ENCODE measurements at places on chromosomes 1 and 21.

DNA sequence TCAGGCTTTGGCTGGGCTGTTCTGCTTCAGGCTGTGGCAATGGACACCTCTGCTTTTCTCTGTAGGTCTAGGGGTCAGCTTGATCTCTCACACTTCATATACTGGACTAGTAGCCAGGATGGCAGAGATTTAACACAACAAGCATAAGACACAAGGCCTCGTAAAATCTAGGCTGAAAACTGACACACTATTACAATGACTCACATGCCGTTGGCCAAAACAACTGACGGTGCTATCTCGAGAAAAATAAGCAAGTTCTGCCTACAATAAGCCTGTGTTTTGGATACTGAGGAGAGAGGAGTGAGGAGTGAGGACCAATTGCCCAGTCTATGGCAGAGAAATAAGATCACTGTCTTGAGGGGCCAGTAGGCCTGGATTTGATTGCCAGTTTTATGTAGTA, 840.7 kb upstream of the ADAMTS5 start:
- DNase-seq = no peak

- DNase-seq = no peak
Measured at GRCh38 chr1:95168761-95169351, 51.7 kb downstream of the TLCD4 start.

DNA sequence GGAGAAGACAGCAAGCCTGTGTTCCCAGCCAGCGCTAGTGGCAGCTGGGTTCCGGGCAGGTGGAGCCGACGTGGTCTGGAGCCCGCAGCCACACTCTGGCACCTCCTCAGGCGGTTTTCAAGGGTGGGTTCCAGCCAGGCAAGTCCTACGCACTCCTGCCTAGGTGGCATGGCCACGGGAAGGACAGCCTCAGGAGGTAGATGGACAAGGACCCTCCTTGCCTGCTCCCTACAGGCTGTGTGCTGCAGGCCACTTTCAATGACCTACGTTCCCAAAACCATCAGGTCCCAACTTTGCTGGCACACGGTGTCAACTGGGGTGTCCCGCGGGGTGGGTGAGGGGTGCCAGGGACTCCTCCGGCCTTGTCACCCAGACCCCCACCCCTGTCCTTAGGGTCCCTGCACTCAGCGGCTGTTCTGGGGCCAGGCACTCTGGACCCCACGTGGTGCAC, 6.7 kb upstream of the PTGER3 start:
- DNase-seq = no peak

DNA sequence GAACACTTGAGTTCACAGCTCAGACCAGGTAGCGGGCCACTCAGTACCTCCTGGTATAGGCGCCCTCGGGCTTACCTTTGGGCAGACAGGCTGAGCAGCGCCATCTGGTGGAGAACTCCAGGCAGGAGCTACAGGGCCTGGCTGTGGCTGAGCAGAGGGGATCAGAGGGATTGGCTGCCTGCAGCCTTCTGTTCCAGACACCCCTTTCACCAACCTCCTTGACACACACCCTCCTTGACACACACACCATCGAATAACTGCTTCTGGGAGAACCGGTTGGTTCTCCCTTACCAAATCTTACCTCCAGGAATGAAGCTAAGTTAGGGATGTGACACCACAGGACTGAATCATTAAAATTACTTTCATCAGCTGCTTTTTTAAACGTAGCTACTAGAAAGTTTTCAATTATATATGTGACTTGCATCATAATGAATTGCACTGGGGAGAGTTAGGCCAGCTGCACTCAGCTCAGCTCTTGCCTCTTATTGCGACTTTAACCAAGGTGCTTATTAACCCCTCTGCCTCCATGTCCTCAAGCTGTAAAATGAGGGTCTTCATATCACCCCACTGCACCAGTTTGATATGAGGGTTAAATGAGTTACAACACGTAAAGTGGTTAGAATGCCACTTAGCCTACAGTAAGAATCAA, 6.6 kb downstream of the LIN28A start:
- peak; percentile 67 for DNase-seq

GRCh38 chr1:230208619-230209261, 141.7 kb downstream of the GALNT2 start:
- no peak for DNase-seq

GRCh38 chr21:45889961-45890360, 91.6 kb upstream of the COL6A1 start:
- no peak for DNase-seq

DNA sequence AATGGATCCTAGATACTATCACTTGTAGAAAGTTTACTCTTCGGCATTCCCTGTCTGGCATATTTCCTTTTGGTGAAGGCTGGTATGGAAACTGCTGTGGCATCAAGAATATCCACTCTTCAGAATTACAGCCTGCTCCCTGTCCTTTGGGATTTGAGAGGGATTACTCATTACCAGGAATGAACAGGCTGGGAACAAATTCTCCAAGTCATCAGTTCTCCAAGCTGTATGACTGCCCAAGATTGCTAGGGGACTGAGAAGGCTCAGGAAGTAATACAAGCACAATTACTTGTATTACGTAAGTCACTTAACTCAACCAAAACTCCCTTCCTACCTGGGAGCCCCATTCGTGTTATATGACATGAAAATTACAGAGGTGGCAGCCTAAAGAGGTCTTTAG, 49.6 kb downstream of the CD58 start:
- no peak for DNase-seq

DNA sequence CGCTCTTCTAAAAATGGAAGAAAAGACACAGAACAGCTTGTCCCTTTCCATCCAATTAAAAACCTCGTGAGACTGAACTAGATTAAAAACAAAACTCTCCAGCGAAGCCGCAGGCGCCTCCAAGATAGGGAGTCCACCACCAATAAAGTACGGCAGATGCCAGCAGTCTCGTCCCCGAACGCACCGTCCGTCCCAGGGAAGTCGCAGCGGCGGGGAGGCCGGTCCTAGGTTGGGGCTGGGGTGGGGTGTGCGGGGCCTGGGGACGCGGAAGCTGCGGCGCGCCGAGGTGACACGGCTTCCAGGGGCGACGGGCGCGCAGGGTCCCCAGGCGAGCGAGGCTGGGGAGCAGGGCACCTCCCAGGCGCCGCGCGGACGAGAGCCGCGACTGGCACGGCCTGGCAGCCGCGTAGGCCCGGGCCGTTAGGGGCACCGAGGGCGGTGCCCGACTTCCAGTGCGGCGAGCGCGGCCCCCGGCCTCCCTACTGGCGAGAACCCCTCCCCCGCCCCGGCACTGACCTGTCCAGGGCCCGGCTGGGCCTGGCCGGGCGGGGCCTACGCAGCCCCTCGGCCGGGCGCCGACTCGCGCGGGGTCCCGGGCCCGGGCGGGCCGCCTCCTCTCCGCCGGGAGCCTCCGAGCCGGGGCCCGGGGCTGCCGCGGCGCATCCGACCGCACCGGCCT, 28.3 kb upstream of the A3GALT2 start:
- no peak for DNase-seq

GRCh38 chr1:20187103-20187812, 940 bp upstream of the PLA2G2C start:
- DNase-seq = peak; percentile 88

- no peak for DNase-seq
Measured at GRCh38 chr1:14983277-14983676, 170.3 kb upstream of the TMEM51 start.

DNA sequence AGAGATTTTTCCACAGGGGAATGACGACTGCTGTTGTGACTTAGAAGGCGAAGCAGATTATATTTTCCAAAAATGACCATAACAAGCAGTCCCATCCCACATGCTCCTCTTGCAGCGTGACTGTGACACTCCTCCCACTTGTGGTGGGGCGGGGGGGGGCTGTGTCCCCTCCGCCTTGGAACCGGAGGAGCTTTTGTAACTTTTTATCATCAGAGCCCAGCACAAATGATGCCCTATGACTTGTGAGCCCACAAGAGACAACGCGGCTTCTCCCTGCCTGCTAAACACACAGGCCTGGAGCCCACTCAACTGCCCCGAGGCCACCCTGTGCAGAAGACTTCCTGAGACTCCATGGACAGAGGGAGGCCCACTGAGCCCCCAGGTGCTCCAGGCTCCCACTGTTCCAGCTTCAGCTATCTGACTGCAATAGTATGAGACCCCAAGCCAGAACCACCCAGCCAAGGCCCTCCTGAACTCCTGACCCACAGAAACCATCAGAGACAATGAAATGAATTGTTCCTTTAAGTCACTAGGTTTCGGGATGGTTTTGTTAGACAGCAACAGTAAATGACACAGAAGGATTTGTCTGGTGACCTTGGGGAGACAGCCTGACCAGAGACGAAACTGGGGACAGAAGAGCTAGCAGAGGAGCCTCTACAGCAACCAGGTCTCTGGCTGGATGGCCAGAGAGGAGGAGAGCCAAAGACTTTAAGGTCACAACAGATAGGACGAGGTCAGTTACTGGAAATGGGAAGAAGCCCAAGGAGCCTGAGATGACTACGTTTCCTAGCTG, 58.8 kb downstream of the CAPZB start:
- no peak for DNase-seq

DNA sequence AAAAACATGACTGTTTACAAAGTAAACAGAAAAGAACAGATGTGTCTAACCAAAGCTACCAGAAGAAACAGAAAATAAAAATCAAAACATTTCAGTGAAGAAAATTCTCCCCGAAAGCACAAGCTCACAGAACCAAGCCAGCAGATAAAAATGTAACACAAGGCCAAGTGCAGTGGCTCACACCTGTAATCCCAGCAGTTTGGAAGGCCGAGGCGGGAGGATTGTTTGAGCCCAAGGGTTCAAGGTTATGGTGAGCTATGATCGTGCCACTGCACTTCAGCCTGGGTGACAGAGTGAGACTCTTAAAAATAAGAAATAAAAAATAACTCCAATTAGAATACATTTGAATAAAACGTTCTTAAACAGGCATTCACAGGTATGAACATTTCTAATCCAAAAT, 19.1 kb upstream of the DDOST start:
- DNase-seq = no peak

GRCh38 chr21:26445440-26445839, 127.6 kb downstream of the CYYR1 start:
- no peak for DNase-seq

GRCh38 chr1:41500378-41500777, 15.9 kb upstream of the EDN2 start:
- DNase-seq = peak; percentile 89

GRCh38 chr1:58997060-58997411, 213.2 kb upstream of the JUN start:
- no peak for DNase-seq

- no peak for DNase-seq
Measured at GRCh38 chr1:176199707-176200106, 7.4 kb downstream of the COP1 start.

- no peak for DNase-seq
Measured at GRCh38 chr21:28776251-28776650, 216.4 kb downstream of the LTN1 start.

DNA sequence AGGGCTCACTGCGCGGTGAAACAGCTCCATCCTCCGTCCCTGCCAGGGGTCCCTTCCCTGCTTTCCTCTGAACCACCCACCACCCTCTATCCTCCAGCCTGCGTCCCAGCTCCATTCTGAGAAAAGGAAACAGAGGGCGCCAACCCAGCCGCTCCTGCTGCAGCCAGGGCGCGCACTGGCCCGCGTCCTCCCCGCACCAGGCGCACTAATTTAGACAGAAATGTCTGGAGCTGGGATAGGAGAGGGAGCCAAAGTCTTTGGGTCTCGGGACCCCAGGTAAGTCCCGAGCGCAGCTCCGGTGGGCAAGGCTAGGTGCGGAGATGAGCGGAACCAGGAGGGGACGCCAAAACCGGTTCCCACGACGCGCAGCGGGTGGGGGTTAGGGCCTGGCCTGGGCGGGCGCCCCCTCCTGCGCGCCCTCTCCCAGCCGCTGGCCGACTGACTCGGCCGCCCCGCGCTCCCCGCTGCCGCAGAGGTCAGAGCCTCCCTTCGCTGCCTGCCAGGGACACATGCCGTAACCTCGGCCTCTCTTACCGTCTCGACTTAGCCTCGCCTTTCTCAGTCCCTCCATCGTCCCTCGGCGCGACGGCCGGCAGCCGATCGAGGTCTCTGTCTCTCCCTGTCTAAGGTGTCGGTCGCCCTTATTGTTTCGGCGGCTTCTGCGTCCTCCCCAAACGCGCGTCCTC, 2.0 kb downstream of the CAMK2N1 start:
- no peak for DNase-seq

- DNase-seq = no peak
Measured at GRCh38 chr1:155039308-155039669, 5.7 kb downstream of the DCST1 start.

DNA sequence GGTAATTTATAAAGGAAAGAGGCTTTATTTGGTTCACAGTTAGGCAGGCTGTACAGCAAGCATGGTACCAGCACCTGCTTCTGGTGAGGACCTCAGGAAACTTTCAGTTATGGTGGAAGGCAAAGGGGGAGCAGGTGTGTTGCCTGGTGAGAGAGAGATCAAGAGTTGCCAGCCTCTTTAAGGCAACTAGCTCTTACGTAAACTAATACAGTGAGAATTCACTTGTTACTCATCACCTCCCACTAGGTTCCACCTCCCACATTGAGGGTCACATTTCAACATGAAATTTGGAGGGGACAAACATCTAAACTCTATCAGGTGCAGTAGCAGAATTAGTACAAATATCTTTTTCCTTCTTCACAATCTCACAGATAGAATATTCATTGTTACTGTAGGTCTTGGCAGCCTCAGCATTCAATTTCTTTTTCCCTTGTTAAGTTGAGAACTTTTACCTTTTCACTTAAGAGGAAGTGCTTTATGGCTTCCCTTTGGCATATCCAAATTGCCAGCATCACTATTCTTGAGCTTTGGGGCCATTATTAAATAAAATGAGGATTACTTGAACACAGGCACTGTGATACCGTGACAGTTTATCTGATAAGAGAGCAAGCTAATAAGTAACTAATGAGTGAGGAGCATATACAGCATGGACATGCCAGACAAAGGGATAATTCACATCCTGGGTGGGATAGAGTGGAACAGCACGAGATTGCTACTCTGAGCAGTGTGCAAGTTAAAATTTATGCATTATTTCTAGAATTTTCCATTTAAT, 48.4 kb downstream of the MAGI3 start:
- DNase-seq = no peak

- no peak for DNase-seq
Measured at GRCh38 chr1:32020339-32020738, 6.7 kb downstream of the KHDRBS1 start.

GRCh38 chr21:44391345-44392091, 38.1 kb downstream of the TRPM2 start:
- DNase-seq = peak; percentile 62

DNA sequence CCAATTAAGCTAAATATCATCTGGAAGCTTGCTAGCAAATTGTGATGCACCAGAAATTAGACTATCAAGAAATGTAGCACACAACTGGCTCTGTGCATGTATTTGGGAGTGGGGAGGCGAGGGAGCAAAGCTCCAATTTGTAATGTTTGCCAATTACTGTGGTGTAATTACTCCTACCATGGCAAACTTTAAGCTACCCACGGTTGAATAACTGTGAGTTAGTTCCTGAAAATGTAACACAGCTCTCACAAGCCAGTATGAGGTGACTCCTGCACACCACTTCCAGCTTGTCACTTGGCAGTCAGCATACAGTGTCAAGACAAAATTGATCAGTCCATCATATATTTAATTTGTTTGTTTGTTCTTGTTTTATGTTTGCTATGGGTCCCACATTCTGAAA, 141.2 kb downstream of the TM2D1 start:
- no peak for DNase-seq

GRCh38 chr1:193769651-193770050, 583.2 kb upstream of the B3GALT2 start:
- no peak for DNase-seq

- DNase-seq = no peak
Measured at GRCh38 chr1:192088496-192088895, 69.8 kb upstream of the RGS18 start.

GRCh38 chr1:214801191-214801590, 198.2 kb downstream of the CENPF start:
- DNase-seq = no peak

- DNase-seq = no peak
Measured at GRCh38 chr1:113191579-113192076, 118.6 kb downstream of the LRIG2 start.

GRCh38 chr1:67973051-67973450, 77.4 kb downstream of the DIRAS3 start:
- no peak for DNase-seq
